ENCODE measurements at places on chromosomes 16 and 17.

DNA sequence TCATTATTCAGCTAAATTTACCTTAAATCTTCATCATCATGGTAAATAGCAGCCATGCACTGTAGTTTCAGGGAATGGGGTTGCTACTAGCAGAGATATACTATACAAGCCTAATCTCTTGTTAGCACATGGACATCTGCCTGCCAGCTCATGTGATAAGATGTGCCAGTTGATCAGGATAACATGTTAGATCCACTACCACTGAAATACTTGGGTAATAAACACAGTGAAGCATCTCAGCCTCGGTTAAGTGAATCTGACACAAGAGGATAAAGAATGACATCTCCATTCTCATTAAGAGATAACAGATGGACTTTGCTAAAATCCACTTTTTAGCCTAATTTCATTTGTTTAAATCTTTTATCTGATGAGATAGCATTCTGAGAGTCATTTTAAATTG, 256.1 kb downstream of the CDH8 start:
- DNase-seq: no peak

GRCh38 chr16:59192551-59193199, 458.6 kb upstream of the GOT2 start:
- no peak for DNase-seq

DNA sequence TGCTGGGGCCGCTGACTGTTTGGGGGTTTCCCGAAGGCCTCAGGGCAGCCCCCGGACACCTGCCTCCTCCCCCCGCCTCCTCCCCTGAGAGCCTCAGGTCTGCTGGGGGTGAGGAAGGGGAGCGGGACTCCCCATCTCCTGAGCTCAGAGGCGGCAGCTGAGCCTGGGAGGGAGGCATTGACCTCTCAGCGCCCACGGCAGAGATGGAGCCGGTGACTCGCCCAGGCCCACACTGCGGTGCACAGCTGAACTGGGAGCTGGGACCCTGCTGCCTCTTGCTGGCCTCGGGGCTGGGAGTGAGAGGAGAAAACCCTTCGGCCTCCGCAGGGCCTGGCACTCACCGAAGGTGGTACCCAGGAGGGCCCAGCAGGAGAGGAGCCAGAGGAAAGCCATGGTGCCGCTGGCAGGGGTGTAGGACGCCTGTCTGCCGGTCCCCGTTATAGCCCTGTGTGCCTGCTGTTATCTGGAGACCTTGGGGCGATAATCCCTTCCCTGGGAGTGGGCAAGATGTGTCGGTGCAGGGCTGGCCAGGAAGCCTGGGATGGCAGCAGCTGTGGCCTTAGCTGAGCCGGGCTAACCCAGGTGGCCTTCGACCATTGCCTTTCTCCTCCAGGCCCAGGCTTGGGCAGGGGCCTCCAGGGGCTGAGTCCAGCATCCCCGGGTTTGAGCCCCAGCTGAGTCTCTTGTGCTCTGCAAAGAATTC, at the start of gene CTRB2:
Gene CTRB2, minus strand, starts transcription at position 413 of the 703 bp plus-strand sequence. Its CDS starts 20 bp downstream, at position 393.
- no peak for DNase-seq

DNA sequence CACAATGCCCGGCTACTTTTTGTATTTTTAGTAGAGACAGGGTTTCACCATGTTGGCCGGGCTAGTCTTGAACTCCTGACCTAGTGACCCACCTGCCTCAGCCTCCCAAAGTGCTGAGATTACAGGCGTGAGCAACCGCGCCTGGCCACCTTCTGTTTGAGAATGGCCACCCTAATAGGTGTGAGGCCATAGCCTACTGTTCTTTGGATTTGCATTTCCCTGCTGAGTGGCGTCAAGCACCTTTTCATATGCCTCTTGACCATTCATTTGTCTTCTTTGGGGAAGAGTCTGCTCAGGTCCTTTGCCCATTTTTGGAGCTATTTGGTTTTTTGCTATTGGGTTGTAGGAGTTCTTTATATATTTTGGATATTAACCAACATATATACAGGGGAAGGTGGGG, 276.7 kb downstream of the PARN start:
- no peak for DNase-seq

- no peak for DNase-seq
Measured at GRCh38 chr17:7002288-7003047, 6.6 kb downstream of the ALOX12 start.

DNA sequence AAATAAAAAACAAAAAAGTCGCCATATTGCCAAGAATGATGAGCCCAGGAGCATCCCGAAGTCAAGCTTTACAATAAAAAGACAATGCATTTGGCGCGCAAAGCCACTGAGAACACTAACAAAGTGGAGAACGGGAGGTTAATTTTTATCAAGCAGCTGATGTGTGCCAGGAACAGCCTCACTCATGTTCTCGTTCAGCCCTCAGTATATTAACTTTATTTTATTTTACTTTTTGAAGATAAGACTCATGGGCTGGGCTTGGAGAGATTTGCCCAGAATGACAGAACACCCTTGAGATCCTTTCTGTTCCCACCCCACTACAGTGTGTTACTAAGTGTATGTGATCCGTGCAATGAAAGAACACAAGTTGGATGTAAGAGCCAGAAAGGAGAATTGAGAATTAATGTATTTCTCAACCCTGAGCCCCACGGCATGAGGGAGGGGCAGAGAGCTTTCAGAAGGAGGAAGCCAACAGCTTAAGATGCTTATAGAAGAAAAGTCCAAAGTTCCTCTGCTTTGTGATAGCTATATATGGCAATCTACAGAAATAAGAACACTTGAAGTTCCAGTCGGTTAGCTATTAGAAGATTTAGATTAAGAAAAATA, 48.4 kb downstream of the COTL1 start:
- DNase-seq: no peak

DNA sequence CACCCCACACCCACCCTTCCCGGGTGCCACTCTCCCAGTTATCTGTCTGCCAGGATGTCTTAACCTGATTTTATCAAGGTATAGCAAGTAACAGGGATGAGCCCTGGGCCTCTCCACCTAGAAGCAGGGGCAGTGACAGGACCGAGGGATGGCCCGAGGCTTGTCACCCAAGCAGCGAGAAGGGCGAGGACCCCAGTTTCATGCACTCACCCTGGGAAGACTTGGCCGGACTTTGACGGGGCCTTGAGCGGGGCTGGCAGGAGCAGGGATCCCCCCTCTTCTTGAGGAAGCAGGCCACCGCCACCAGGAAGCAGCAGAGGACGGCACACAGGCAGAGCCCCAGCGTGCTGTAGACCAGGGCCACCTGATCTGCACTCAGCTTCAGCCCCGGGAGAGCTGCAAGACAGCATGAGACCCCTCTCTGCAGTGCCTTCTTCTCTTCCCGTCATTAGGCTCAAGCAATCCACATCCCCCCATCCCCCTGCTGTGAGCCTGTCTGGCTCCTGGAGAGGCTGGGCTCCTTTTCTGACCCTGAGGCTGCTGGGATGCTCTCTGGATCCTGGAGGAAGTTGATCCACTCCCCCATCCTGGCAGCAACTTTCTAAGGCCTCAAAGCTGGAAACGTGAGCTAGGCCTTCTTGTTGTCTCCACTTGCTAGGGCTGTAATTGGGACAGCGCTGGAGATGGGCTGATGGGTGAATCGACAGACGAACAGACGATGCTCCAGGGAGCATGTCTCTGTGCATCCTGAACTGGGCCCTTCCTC, 31.6 kb downstream of the TNFRSF13B start:
- no peak for DNase-seq
